ENCODE measurements at places on chromosomes 3 and 15.
A peak's percentile ranks its signal among the peaks of the same experiment; 100 is the strongest.

- DNase-seq = no peak
These were observed 2.3 kb upstream of the INSYN1 start for GRCh38 chr15:73755481-73755880.

DNA sequence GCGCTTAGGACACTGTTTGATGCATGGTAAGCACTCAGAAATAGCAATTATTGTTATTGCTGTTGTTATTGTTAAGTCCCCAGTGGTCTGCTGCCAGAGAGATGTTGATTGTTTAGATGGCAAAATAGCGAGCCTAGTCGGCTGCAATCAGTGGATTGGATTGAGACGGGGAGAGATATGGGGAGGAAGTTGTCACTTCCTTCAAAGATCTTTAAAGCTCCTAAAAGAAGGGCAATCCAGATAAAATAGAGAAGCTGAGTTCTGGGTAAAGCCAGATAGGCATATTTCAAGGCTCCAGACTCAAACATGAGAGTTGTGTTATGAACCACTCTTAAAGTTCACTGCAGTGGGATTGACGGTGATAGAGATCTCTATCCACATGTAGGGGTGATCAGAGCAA lies 64.5 kb downstream of the RYR3 start:
- no peak for DNase-seq

- DNase-seq = no peak
These were observed 465.1 kb upstream of the CFAP20DC start for GRCh38 chr3:59514865-59515482.

DNA sequence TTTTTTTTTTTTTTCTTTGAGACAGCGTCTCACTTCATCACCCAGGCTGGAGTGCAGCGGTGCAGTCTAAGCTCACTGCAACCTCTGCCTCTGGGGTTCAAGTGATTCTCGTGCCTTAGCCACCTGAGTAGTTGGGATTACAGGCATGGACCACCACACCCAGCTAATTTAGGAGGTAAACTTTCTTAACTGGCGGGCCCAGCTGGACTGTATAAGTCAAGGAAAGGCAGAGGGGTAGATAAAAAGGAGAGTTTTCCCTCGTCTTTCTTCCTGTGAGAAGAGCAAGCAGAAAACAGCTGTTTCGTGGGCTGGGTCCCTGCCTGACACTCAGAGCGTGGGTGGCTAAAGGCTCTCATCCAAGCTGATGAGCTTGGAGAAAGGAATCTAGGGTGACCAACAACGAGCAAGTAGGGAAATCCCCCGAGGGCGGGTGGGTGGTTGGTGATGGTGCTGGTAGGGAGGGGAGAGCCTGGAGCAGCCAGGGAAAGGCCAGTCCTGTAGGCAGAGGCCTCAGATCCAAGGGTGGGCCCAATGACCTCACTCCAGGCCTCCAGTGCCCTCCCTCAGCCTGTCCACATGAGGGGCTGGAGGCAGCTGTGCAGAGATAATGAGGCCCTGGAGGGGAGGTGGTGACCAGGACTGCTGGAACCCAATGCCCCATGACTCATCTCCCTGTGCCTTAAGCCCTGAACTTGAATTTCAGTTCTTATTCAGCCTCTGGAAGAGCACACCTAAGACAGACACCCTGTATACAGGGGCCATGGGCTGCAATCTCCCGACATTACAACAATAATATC lies 43.1 kb upstream of the LIMD1 start:
- no peak for DNase-seq

GRCh38 chr15:73273181-73274002 lies 95.4 kb downstream of the HCN4 start:
- DNase-seq = peak; percentile 24

DNA sequence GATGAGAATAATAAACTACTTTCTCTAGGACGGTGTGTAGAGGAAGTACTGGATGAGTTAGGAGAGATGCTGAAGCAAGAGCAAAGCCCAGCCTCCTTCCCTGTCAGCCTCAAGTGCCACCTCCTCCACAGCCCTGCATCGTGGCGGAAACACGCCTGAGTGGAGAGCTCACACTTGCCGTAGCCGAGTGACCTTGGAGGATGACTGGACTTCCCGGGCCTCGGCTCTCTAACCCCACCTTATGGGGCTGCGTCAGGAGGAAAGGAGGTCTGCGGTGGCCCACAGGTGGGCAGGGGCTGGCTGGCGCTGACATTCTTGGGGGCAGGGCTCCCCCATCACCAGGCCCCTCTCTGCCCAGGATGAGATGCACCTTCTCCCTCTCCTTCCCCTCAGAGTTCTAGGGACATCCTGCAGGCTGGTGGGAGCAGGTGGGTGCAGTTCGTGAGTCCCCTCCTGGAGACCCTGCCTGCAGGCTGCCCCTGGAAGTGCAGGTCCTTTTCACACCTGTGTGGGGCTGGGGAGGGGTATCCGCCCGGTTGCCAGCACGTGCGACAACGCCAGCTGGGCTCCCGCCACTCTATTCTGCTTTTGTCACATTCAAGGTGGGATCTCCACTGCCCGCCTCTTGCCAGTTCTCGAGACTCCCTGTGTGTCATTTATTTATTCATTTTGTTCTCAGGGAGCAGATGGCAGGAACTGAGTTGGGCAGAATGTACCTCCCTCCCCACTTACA lies 175.2 kb downstream of the MEGF11 start:
- DNase-seq = no peak

DNA sequence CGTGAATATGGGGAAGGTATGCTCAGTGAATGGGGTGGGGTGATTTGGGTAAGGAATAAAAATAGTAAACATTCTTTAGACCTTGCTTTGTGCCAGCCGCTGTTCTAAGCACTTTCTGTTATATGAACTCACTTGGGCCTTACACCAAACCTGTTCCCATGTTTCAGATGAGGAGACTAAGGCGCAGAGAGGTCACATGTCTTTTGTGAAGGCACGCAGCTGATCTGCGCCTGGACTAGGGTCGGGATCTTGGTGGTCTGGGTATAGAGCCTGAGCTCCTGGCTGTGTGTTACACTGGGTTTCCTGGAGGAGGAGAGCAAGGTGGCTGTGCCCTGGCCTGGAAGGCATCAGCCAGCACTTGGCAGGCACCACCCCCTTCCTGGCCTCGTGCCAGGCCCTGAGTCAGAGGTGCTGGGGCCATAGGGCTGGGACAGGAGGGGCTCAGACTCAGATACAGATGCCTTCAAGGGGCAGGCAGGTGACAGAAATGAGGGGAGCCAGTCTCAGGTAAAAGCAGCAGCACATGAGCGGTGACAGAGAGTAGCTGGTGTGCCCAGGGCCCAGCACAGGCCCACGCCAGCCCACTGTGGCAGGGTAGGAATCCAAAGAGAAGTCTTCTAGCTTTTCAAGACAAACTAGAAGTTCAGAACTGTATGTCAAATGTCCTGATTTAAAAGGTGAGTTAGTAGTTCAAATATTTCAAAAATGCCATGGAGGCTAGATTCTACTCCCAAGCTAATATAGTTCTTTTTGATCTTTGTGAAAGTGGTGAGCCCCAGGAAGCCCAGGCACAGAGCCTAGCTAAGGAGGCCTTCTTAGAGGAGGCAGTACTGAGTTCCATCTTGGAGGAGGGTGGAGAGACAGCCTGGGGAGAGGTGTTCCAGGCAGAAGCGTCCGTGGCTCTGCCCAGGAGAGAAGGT lies 83.1 kb downstream of the DNAJB8 start:
- peak; percentile 6 for DNase-seq

Data from activated CD4-positive, alpha-beta T cell treated with anti-CD3 and anti-CD28 coated beads, Interleukin-2, amount 50 U/mL, for 1 hour (primary cell).